Cerebellum (tissue), 4 donors: ENCODE measurements at places on chromosomes 6 and 20. TPM values are rescaled to one million over a fixed set of nuclear protein-coding genes. Genes with fewer than 3 reads are reported as not detected.

GRCh38 chr20:25346349-25346748 lies 44.3 kb downstream of the ABHD12 start:
- no peak for DNase-seq

DNA sequence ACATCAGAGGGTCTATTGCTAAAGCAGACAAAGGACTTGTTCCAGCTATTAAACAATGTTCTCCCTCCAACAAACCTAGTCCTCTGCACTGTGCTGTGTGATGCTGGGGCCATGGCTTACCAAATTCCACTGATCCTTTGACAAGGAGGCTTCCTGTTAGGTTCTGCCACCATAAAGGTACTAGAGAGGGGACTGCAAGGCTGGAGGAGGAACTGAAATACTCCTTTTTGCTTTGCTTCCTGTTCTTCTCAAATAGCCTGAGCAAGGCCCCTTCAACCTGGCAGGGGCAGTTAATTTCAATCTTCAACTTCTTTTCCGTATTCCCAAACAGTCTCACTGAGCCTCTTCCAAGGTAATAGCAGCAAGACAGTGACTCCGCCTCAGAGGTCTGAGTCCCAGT lies 286.4 kb upstream of the IRAK1BP1 start:
- no peak for DNase-seq

GRCh38 chr20:49448917-49449316 lies 33.6 kb downstream of the KCNB1 start:
- DNase-seq: no peak

DNA sequence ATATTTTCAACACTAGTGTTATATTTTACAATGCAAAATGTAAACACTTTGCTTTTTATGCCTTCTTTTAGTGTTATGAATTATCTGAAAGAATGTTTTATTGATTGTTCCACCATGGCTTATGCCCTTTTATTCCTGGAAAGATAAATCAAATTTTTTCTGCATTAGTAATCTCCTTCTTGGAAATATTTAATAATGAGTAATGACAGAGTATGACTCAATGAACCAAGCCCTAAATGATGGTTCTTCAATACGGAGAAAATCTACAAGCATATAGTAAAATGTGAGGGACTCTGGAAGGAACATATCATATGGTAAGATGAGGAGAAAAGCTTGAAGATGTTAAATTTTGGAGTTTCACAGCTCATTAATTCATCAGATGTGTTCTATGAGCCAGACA lies 929.6 kb downstream of the C6orf118 start:
- DNase-seq: no peak

GRCh38 chr20:63052571-63053431 lies 46.0 kb upstream of the BHLHE23 start:
- DNase-seq: no peak

- no peak for DNase-seq
These were observed 96.7 kb downstream of the BACH2 start for GRCh38 chr6:90199900-90200299.

DNA sequence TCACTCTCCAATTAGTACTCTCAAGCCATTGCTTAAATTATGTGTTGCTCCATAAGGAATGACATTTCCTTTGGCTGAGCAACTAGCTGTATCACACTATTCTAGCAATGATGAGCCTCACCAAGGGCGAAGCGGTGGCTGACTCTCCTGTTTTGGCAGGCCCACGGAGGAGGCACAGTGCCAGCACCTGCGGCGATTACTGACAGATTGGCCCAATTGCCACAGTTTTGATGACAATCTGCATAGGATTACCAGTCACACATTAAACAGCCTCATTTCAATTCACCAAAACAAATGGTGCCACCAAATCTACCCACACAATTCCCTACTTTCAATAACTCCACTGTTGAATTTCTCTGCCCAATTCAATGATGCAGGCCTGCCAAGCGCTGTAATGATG lies 286.9 kb downstream of the PTPRK start:
- DNase-seq: peak; percentile 85

- no peak for DNase-seq
These were observed 58.4 kb downstream of the TRIM38 start for GRCh38 chr6:26021001-26021349.

GRCh38 chr6:121302882-121303281 lies 31.4 kb downstream of the TBC1D32 start:
- DNase-seq: no peak

TRAPPC3L gene
- not detected for total RNA-seq
